A172 (cell line): ENCODE measurements at places on chromosomes 6 and 20. TPM values are rescaled to one million over a fixed set of nuclear protein-coding genes. Genes with fewer than 3 reads are reported as not detected.

Gene TP53TG5
- not detected in 2 replicates for total RNA-seq

Gene HLA-F
- total RNA-seq = 8.2 and 13.3 TPM in 2 replicates

Gene ZNF337
- 13.4 and 14.3 TPM in 2 replicates for total RNA-seq

- no peak for DNase-seq
Observed at GRCh38 chr20:23027721-23028120, 7.4 kb upstream of the SSTR4 start.

- DNase-seq = no peak
Observed at GRCh38 chr20:47281376-47281775, 75.1 kb downstream of the ZMYND8 start.

- no peak for DNase-seq
Observed at GRCh38 chr6:54655162-54655561, 191.4 kb upstream of the FAM83B start.

- DNase-seq = peak; percentile 35
Observed at GRCh38 chr6:152091851-152092341, 284.4 kb downstream of the ESR1 start.

GRCh38 chr20:11380283-11380682, 537.4 kb upstream of the BTBD3 start:
- DNase-seq = no peak

- DNase-seq = peak; percentile 71
Observed at GRCh38 chr6:44034391-44034861, 92.8 kb downstream of the MRPL14 start.

DNA sequence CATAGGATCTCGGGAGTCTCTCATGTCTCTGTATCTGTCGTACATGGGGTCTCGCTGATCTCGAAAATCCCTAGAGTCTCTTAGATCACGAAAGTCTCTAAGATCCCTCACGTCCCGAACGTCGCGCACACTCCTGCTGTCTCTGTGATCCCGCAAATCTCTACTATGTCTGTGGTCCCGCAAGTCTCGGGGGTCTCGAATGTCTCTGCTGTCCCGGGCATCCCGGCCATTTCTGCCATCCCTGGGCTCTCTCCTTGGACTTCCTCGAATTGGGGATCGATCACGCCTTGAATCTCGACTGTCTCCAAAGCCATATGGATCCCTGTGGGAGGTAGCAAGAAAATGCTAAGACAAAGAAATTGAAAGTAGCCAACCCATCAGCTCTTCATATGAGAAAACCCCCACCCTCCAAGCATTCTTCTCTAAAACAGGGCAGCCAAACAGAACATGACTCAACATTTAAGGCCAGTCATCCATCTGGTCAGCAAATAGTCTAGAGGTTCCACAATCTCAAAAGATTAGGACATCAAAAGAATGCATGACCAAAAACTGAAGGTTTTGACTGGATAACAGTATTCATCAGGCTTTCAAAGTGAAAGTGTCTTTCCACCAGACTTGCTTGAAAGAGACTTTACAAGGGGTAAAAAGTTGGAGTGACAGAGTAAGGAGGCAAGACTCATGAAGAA, 19.4 kb downstream of the NCOA5 start:
- peak; percentile 44 for DNase-seq

- no peak for DNase-seq
Observed at GRCh38 chr6:56238352-56238751, 9.0 kb downstream of the COL21A1 start.

DNA sequence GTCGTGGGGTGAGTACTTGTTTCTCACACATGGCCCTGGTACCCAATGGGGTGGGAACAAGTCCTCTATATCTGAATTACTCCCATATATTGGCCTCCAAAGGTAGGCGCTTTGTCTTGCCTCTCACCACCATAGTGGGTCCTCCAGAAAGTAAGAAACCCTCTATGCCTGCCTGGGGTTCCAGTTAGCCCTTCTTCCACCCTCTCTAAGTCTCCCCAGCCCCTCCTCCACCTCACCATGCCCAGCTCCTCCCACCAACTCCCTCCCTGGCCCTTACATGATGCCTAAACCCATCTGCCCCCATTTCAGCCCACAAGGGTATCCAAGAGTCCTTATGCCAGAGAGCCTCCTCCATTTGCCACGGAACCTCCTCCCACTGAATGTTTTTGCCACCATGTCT, 884 bp downstream of the TSPO2 start:
- DNase-seq = no peak

GRCh38 chr6:49550492-49551077, at the start of gene C6orf141:
Gene C6orf141, plus strand, starts transcription at chr6:49550668. Its CDS starts 125 bp downstream, at chr6:49550793.
- DNase-seq = peak; percentile 79

GRCh38 chr6:166656230-166657151, 29.4 kb upstream of the RPS6KA2 start:
- no peak for DNase-seq

- DNase-seq = no peak
Observed at GRCh38 chr6:82178077-82178758, 69.3 kb downstream of the IBTK start.
